ENCODE measurements at places on chromosomes 11 and 22. TPM values are rescaled to one million over a fixed set of nuclear protein-coding genes. Genes with fewer than 3 reads are reported as not detected.

Gene CREB3L1
- total RNA-seq = 4.9 TPM

Gene GGTLC3
- not detected for total RNA-seq

Gene MRGPRX3
- total RNA-seq = not detected

Gene OR51B2
- total RNA-seq = not detected

Gene SLCO2B1
- 68.8 TPM for total RNA-seq

Gene BBOX1
- total RNA-seq = not detected

Gene GNG3
- not detected for total RNA-seq

Gene UCP2
- 94.4 TPM for total RNA-seq

Gene INPPL1
- 43.8 TPM for total RNA-seq

Gene CYP2D6
- total RNA-seq = 3.0 TPM

Gene KRTAP5-10
- total RNA-seq = not detected

Gene GAB4
- total RNA-seq = not detected

Gene NTM
- total RNA-seq = 5.7 TPM

Gene LRRC75B
- 2.4 TPM for total RNA-seq

Gene CABP7
- total RNA-seq = not detected

Gene HRAS
- total RNA-seq = 41.6 TPM

Gene ZNF280B
- total RNA-seq = 0.68 TPM

Gene FGF3
- total RNA-seq = not detected

Gene TIMM10B
- 28.2 TPM for total RNA-seq

Gene CEP57
- 36.3 TPM for total RNA-seq

Gene LRRC10B
- total RNA-seq = not detected

Gene TBC1D10A
- 29.7 TPM for total RNA-seq

Gene MPPED2
- 20.0 TPM for total RNA-seq

Gene RFPL2
- total RNA-seq = 0.68 TPM

Gene KRTAP5-9
- not detected for total RNA-seq

Gene ALX4
- total RNA-seq = 0.17 TPM

Gene GRAMD1B
- 10.5 TPM for total RNA-seq

Gene SPECC1L
- total RNA-seq = 42.1 TPM

Gene NCF4
- total RNA-seq = 76.0 TPM

Gene CCDC73
- not detected for total RNA-seq

Gene EPS8L2
- 12.1 TPM for total RNA-seq

Gene KCNJ5
- total RNA-seq = 1.8 TPM

Gene P4HA3
- total RNA-seq = 1.4 TPM

Gene VSIG2
- not detected for total RNA-seq

Gene RAB6A
- total RNA-seq = 96.9 TPM

Gene VSIG10L2
- total RNA-seq = not detected

Gene TRIM68
- 5.4 TPM for total RNA-seq

Gene UBQLNL
- 0.66 TPM for total RNA-seq

Gene C11orf16
- total RNA-seq = not detected

Data from subcutaneous adipose tissue (tissue), 4 donors.